ENCODE measurements at places on chromosomes 2 and 18. TPM values are rescaled to one million over a fixed set of nuclear protein-coding genes. Genes with fewer than 3 reads are reported as not detected.

DNA sequence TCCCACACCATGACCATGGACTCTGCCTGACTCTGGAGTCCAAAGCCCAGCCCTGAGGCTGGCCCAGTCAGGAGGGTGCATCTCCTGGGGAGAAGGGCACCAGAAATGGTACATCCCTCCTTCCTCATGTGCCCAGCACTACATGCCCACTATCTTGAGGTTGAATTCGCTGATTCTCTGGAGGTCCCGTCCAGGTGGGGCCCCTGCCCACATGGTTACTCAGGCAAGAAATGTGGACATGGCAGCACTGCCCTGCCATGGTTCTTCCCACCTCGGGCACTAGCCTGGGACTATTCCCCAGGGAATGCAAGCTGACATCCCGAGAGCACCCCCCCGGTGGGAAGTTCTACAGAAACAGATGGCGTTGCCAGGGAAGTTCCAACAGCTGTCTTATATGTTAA lies 15.3 kb upstream of the HES6 start:
- no peaks in the 10 kb centered on the region for H3K27me3 ChIP-seq
- H3K4me1 ChIP-seq, result peaks cover 5% of the 10 kb centered on the region
- H3K4me3 ChIP-seq, result no peak overlapping the region
- peaks cover 93% of the 10 kb centered on the region for H3K36me3 ChIP-seq
- DNase-seq, result no peak

Gene CXCR2
- total RNA-seq, result not detected

- no peaks in the 10 kb centered on the region for H3K36me3 ChIP-seq
- peak overlapping the region; percentile 86 for H3K27ac ChIP-seq
- no peaks in the 10 kb centered on the region for H3K27me3 ChIP-seq
These were observed 122.0 kb downstream of the SPTBN1 start for GRCh38 chr2:54577944-54578647.

Gene SOX11
- 0.09 TPM for total RNA-seq

DNA sequence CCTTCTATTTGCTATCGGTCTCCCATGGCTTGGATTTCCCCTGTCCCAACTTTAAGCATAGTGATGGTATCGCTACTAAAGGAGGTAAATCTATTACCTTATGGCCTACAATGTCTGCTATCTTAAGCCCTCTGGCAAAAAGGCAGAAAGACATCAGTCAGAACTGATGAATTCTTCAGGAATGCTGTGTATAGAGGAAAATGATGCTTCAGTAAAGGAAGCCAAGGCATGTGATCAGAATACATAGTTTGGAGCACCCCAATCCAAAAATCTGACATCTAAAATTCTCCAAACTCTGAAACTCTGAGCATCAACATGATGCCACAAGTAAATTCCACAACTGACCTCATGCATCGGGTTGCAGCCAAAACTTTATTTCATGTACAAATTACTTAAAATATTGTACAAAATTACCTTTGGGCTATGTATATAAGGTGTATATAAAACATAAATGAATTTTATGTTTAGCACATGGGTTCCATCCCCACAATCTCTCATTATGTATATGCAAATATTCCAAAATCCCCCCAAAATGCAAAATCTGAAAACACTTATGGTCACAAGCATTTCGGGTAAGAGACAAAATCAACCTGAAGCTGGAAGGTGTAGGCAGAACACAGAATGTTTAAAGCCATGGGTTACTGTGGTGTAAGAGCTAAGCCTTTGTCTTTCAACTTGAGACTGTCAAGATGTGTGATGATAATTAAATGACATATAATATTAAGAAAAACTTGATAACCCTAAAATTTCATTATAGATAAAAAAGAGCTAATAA lies 66.2 kb downstream of the CUL3 start:
- H3K27ac ChIP-seq, result no peak overlapping the region
- no peak for DNase-seq
- no peaks in the 10 kb centered on the region for H3K27me3 ChIP-seq
- H3K36me3 ChIP-seq, result no peaks in the 10 kb centered on the region
- H3K4me1 ChIP-seq, result peaks cover 11% of the 10 kb centered on the region

Gene HDAC4
- 15.7 TPM for total RNA-seq

Gene GNAL
- 1.4 TPM for total RNA-seq

- no peaks in the 10 kb centered on the region for H3K4me1 ChIP-seq
- H3K27me3 ChIP-seq, result no peaks in the 10 kb centered on the region
- H3K27ac ChIP-seq, result no peak overlapping the region
- H3K4me3 ChIP-seq, result no peak overlapping the region
These were observed 287.9 kb upstream of the TRIB2 start for GRCh38 chr2:12428786-12429185.

DNA sequence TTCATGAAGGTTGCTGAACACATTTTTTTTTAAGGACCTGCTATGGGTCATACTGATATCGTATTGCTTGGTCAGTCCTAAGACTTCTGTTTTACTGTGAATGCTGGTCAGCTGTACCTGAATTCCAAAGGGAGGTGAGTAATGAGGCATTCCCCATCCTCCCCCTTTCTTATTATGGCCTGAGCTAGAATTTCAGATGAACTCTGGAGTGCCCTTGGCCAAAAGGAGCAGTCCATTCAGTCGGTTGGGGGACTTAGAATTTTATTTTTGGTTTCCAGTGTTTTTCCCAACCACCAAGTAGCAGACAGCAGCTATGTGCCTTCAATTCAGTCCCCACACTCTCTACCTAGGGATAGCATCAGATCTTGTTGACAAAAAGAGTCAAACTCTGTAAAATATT lies 26.9 kb upstream of the PDCL3 start:
- H3K27me3 ChIP-seq, result no peaks in the 10 kb centered on the region
- H3K4me3 ChIP-seq, result no peak overlapping the region
- no peaks in the 10 kb centered on the region for H3K36me3 ChIP-seq
- no peaks in the 10 kb centered on the region for H3K4me1 ChIP-seq
- no peak overlapping the region for H3K27ac ChIP-seq

Gene DSC3
- total RNA-seq, result 0.09 TPM
